ENCODE measurements at places on chromosomes 1 and 21.

GRCh38 chr21:26572076-26572701 is 897 bp downstream of the CYYR1 start:
- no peak for DNase-seq

DNA sequence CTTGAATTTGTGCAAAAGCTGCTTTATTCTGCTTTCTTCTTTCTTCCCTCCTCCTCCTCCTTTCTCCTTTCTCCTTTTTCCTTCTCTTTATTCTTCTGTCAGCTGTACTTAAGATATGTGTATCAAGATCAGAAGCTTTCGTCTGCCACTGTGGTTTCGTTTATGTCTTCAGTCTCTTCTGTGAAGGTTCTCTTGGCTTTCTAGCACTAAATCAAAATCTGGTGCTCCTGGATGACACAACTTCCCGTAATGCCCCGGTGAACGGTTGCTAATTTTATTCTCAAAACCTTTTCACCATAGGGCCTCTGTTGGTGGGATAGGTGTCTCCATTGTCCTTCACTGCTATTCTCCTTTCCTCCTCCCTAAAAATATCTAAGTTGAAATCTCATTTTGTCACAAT is 5.0 kb downstream of the ATF6 start:
- DNase-seq = no peak

GRCh38 chr1:38178216-38178615 is 131.6 kb upstream of the POU3F1 start:
- no peak for DNase-seq

DNA sequence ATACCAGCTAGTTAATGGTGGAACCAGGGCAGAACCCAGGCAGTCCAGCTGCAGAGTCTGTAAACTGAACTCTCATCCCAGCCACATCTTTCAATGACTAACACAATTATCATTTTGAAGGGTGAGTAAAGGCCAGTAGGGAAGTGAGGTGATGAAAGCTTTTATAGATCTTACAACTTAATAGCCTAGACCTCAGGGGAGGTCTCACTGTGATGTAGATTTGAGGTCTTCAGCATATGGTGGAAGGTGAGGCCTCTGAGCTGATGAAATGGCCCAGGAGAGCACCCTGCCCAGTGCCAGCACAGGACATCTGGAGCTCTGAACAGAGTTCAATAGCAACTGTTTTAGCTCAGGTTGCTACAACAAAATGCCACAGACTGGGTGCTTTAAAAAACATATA is 44.8 kb upstream of the POU2F1 start:
- DNase-seq = no peak

DNA sequence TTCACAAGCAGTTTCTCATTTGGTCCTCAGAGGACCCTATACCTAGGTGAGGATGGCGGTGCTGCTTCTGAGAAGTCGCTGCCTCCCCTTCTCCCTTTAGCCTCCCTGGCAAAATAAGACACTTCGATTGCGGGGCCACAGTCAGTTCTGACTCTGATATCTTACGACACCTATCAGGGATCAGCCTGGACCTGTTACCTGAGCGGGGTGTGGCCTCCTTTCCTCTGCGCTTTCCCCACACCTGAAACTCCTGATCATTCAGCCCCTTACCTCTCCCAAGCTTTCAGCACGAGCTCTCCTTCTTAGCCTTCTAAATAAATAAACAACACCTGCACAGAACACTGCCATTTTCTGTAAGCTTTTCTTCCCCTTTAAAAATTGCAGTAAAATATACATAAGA is 24.6 kb upstream of the GPR137B start:
- no peak for DNase-seq

GRCh38 chr1:38858833-38859560 is 575 bp downstream of the RRAGC start:
- DNase-seq = peak; percentile 50

- no peak for DNase-seq
Observed at GRCh38 chr1:36204347-36204909, 19.8 kb upstream of the THRAP3 start.

- DNase-seq = no peak
Observed at GRCh38 chr1:219422811-219423598, 189.9 kb downstream of the ZC3H11B start.

GRCh38 chr1:91742848-91743292 is 143.1 kb downstream of the TGFBR3 start:
- DNase-seq = no peak

DNA sequence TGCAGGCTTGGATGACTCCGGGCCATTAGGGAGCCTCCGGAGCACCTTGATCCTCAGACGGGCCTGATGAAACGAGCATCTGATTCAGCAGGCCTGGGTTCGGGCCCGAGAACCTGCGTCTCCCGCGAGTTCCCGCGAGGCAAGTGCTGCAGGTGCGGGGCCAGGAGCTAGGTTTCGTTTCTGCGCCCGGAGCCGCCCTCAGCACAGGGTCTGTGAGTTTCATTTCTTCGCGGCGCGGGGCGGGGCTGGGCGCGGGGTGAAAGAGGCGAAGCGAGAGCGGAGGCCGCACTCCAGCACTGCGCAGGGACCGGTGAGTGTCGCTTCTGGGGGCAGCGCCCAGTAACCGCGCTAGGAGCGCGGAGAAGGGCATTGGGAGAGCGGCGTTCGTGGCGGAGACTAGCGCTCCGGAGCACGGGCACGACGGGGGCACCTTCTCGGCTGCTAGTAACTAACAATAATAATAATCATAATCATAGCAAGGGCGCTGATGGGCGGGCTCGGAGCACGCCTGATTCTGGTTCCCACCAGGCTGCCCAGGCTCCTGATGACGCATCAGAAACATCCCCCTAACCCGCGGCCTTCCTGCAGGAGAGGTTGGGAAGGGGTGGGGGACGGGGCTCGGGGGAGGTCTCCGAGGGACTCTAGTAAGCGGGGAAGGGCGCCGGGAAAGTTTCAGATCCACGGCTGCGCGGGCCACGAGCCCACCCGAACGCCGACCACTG is at the start of gene MX1:
TSS of gene MX1 (plus strand) at position 286 of the 722 bp plus-strand sequence. CDS start 5,832 bp downstream, outside the sequence.
- DNase-seq = peak; percentile 52

GRCh38 chr1:219201656-219202055 is 28.0 kb downstream of the LYPLAL1 start:
- no peak for DNase-seq
